ENCODE measurements at places on chromosomes 4 and X.

GRCh38 chr4:57190601-57191481, 80.7 kb upstream of the IGFBP7 start:
- no peak overlapping the region for H3K4me3 ChIP-seq
- H3K36me3 ChIP-seq, result no peaks in the 10 kb centered on the region
- no peak for DNase-seq
- H3K4me1 ChIP-seq, result no peaks in the 10 kb centered on the region
- peaks cover 5% of the 10 kb centered on the region for H3K27me3 ChIP-seq
- no peak overlapping the region for H3K27ac ChIP-seq

GRCh38 chr4:71126719-71127118, 133.3 kb downstream of the DCK start:
- H3K4me3 ChIP-seq, result no peak overlapping the region
- DNase-seq, result no peak
- peaks cover 4% of the 10 kb centered on the region for H3K27me3 ChIP-seq
- no peaks in the 10 kb centered on the region for H3K4me1 ChIP-seq
- H3K36me3 ChIP-seq, result no peaks in the 10 kb centered on the region
- no peak overlapping the region for H3K27ac ChIP-seq

GRCh38 chr4:99635601-99636000, 22.0 kb downstream of the C4orf54 start:
- no peak for DNase-seq
- H3K4me1 ChIP-seq, result peaks cover 6% of the 10 kb centered on the region
- no peak overlapping the region for H3K4me3 ChIP-seq
- no peaks in the 10 kb centered on the region for H3K36me3 ChIP-seq
- H3K27ac ChIP-seq, result no peak overlapping the region

GRCh38 chr4:26900765-26901164, 40.1 kb downstream of the STIM2 start:
- H3K27ac ChIP-seq, result peak overlapping the region; percentile 46
- H3K4me1 ChIP-seq, result peaks cover 49% of the 10 kb centered on the region
- H3K36me3 ChIP-seq, result peaks cover 6% of the 10 kb centered on the region
- no peak overlapping the region for H3K4me3 ChIP-seq

- peaks cover 7% of the 10 kb centered on the region for H3K27me3 ChIP-seq
- no peaks in the 10 kb centered on the region for H3K4me1 ChIP-seq
- no peak overlapping the region for H3K27ac ChIP-seq
- H3K36me3 ChIP-seq, result no peaks in the 10 kb centered on the region
Observed at GRCh38 chr4:40337051-40337450, 1.9 kb downstream of the CHRNA9 start.

Measured in memory B cell (primary cell).